NCI-H1105 (cell line): ENCODE measurements at places on chromosomes 11 and 22.

DNA sequence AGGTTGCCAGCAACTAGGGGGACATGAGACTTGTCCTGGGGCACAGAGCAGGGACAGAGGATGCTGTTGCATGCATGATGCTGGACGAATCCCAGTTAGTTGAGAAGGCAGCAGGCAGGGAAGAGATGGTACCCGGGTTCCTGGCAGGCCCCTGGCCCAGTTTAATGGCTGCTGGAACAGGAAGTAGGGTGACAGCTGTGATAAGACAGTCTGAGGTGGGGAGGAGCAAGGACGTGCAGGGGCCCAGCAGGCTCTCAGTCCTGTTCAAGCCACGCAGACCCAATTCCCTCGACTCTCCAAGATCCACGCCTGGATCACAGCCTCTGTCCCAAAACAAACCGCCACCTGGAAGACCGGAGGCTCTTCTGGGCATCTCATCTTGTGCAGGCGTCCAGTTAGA is 32.0 kb downstream of the LRRC10B start:
- DNase-seq, result no peak

DNA sequence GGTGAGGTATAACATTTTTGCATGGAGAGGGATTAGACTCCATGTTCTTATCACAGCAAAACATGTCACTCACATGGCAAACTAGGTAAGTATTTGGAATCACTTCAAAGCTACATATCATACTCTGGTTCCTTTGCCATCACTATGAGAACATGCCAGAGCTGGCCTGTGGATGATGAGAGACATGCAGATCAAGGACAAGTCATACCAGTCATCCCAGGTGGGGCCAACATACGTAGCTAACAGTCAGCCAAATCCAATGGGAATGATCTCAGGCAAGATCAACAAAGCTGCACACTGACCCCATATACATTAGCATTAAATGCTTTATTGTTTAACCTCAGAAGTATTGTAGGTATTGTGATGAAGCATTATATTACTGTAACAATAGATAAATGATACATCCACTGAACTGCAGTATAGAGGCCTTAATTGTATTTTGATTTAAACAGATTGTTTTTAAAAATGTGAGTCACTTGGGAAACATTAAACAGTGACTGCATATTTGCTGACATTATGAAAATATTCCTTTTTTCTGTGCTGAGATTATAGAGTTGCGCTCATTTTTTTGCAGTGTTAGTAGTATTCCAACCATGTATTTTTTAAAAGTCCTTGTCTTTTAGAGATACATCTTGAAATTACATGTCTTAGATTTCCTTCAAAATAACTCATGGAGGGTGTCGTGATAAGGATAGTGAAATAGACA is 37.3 kb upstream of the ARL14EP start:
- DNase-seq, result no peak

- DNase-seq, result no peak
These were observed 4.5 kb upstream of the CREB3L1 start for GRCh38 chr11:46272816-46273427.

GRCh38 chr11:126862664-126863243 is 137.8 kb downstream of the KIRREL3 start:
- no peak for DNase-seq

DNA sequence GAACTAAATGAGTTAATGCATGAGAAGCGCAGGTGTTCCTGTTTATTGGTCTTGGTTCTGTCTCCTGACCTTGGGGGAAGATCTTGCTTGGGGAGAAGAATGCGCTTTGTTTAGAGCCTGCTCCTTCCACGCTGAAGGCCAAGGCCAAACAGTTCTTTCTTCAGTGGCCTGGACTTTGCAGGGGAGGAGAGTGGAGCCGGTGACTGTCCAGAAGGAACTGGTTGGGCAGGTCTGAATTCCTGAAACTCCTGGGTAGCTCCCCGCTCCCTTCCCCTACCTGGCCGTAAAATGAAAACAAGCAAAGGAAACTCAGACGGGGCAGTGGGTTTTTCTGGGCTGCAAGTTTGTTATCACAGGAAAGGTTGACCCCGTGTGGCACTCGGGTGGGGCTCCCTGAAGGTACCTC is 3.6 kb downstream of the ARHGAP8 start:
- no peak for DNase-seq

GRCh38 chr22:44449683-44450425 is 48.2 kb downstream of the RTL6 start:
- DNase-seq, result no peak

GRCh38 chr22:20573176-20573832 is 65.9 kb downstream of the MED15 start:
- DNase-seq, result no peak

DNA sequence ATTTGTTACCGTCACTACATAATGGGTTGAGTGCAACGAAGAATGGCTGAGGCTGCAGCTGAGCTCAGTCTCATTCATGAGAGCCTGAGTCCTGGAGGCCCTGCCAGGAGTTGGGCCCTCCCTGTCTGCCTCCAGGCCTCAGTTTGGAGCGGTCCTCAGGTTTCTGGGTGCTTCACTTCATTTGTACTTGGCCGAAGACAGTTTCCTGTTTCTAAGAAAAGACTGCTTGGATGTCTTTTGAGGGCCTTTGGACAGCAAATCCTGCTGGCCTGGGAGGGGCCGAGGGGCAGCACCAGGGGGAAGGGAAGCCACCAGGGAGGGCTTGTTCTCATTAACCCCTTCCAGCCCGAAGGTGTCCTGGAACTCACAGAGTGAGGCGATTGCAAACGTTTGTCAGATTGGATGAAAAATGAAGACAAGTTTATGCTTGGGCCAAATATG is 163.1 kb downstream of the ETS1 start:
- no peak for DNase-seq

- DNase-seq, result no peak
These were observed 2.9 kb upstream of the IL18BP start for GRCh38 chr11:71995726-71996291.

DNA sequence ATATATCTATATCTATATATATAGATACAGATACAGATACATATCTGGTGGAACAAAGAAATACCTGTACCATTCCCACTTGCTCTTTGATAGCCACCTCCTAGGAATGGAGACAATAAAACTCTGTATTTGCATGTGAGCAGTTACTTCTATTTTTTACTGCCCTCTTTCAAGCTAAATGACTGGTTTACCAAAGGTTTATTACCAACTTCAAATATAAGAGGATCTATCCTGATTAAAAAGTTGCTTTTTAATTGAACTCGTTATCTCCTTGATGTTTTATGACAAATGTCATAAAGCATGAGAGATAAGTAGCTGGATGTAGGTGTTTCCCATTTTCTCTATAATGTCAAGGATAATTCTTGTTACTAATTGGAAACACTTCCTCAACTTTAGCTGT is 21.7 kb upstream of the GRIK4 start:
- DNase-seq, result no peak

DNA sequence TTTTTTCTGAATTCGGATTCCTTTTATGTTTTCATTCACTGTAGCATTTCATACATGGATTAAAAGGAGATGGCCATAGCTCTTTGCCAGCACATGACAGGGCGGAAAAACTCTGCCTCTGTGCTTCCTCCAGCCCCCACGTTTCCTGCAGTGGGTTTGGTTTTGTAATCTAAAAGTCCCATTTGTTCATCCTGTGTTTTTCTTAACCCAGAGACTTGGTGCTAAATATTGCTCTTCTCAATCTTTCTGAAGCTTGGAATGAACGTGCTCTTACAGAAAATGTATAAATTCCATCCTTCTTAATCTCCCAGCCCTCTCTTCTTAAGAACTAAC is 89.9 kb downstream of the PPP6R3 start:
- no peak for DNase-seq

GRCh38 chr11:86186386-86186785 is 58.2 kb upstream of the EED start:
- DNase-seq, result no peak

DNA sequence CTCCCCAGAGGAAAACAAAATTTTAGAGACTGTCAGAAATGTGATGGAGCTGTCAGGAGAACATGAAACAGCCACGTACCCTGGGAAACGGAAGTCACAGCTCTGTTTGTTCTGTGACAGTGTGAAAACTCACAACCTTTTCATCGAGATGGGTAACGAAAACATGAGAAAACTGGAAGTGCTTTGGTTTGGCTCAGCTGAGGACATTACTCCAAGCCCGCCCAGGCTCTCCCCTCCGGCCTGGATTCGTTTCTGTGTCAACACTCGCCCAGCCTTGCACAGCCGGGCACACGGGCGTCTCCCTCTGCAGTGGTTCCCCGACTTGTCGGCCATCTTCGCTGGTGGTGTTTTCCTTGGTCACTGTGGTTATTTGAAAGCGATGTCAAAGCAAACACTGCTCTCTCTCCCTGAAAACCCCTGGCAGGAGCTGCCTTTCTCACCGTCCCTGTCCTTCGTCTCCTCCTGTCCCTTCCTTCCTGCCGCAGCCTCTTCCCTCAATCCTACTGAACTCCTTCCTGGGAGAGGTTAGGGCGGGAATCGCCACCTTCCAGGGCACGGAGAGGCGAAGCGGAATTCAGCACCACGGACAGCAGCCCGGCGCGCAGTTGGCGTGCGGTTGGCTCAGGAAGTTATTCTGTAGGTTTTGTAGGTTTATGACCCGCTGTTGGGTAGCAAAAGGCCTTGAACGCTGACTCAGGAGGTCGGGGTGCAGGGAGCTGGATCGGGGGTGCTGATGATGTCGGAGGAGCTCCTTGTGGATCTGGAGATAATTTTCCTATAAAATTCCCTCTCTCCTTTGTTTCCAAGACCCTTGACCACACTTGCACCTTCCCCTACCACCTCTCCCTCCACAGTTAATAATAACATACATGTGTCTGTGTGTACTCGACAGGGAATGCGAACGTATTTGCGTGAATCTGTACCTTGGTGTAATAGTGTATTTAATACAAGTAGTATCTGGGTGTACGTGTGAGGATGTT is 13.1 kb upstream of the RPS19BP1 start:
- no peak for DNase-seq

- peak; percentile 65 for DNase-seq
These were observed at the start of gene SSH3 for GRCh38 chr11:67303132-67303834. Gene SSH3 (plus strand): TSS chr11:67303530. CDS start chr11:67303626, 96 bp downstream.

DNA sequence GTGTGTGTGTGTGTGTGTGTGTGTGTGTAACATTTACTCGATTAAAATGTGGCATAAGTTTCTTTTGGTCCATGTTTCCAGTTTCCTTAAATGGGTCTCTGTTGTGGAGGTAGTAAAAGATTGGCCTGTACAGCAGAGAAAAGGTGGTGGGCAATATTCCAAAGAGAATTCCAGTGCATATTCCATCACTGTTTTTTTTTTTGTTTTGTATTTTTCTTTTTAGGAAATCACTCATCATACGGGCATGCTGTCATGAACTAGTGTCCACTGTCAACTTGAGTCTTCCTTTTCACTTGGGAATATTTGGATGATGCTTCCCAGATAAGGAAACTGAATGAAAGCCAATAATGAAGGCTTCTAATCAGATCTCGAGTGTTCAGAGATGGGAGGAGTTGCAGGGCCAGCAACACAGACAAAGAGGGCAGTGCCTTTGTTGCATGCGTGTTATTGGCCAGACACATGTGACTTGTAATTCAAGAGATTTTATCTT is 95.2 kb upstream of the PDGFD start:
- no peak for DNase-seq

DNA sequence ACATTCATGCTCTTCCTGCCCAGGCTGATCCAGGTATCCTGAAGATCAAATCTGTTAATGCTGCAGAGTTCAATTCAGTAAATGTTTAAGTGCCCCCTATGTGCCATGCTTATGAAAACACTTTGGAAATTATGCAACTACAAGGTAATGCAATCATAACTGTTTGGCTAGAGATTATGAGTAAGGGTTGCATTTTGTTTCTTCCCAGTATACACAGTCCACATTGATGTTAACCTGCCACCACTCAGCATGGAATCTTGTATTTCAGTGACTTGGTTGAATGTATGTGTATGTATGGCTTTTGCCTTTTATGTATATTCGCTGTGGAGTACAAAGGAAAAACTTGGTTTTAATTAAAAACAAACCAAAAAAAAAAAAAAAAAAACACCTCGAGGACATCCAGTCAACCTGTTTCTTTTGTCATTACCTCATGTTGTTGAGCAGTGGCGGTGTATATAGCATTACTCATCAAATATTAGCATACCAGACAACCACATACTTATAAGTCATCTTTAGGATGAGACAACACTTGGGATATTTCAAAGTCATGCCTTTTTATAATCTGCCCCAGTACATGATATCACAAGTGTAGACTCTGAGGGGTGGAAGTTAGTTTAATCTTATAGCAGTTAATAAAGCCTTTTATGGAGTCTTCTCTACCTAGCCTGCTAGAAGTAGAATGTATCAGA is 86.1 kb upstream of the HORMAD2 start:
- no peak for DNase-seq

DNA sequence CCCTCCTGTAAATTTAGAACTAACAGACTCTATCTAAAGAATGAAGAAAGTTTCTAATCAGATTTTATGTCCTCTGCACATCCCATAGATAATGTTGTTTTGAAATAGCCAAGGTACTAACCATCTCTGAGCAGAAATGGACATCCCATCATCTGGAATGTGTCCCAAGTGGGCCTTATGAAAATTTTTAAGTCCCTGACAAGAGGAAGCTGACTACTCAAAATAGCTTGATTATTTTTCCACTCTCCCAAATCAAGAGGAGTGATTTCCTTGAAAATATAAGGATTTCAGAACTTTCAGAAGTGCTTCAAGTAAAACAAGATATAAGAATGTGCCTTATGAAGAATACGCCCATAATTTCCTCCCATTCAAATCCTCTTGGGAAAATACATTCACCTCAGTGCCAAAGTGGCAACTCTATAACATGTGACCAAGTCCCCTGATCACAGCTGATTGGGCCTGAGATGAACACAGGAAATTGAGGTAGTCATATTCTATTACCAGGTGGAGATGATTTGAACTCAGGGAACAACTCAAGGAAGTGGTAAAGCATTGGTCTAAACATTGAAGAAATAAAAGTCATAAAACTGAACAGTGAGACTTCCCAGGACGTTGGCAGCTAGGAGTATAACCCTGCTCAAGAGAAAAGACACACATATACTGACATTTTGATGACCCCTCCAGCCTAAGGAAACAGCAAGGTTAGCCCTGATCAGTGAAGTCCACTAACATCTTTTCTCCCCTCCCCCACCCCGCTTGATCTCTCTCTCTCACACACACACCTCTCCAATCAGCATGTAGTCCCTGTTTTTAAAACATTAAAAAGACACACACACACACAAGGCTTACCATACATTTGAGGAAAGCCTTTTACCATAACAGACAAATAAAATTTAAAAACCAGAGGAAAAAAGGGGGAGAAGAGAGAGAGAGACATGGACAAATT is 70.8 kb upstream of the TEAD1 start:
- DNase-seq, result no peak

GRCh38 chr11:914747-915501 is 4.3 kb upstream of the CHID1 start:
- DNase-seq, result no peak
